ENCODE measurements at places on chromosomes 3 and 15.

GRCh38 chr3:169311381-169311780 is 352.1 kb downstream of the MECOM start:
- no peak for DNase-seq

DNA sequence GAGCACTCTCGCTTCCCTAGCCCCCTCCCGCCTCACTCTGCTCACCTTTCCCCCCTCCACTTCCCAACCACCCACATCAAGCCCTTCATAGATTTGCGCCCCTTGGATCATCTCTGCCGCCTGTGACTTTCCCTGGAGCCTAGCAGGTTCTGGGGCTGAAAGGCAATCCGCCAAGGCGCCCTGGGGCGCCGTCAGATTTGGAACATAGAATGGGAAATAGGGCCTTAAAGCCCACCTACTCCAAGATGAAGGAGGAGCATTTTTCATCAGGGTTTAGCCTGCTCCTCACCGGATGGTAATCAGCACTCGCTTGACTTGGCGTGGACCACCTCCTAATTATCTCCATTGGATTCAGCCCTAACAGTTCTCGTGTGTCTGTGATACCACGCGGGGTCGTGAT is 1.3 kb downstream of the CPNE4 start:
- DNase-seq = no peak

GRCh38 chr15:40533763-40534364 is 31.0 kb downstream of the CCDC32 start:
- no peak for DNase-seq

- peak; percentile 49 for DNase-seq
Measured at GRCh38 chr15:77870195-77871065, 207.1 kb downstream of the TBC1D2B start.

DNA sequence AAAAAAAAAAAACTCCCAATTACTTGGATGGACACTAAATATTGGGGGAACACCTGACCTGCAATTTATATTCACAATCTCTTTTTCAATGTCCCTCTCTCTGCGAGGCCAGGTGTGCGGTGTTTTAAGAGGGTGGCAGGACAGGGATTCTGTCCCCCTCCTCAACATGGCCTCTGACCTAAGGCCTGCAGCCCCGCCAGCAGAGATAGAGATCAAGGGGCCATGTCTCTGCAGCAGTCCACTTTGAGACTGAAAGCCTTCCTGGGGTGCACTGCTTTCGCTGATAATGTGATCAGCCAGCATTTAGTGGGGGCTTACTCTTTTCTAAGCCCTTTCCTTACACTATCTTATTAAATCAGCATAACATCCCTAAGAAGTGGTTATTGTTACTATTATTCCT is 419.9 kb downstream of the OCA2 start:
- no peak for DNase-seq

DNA sequence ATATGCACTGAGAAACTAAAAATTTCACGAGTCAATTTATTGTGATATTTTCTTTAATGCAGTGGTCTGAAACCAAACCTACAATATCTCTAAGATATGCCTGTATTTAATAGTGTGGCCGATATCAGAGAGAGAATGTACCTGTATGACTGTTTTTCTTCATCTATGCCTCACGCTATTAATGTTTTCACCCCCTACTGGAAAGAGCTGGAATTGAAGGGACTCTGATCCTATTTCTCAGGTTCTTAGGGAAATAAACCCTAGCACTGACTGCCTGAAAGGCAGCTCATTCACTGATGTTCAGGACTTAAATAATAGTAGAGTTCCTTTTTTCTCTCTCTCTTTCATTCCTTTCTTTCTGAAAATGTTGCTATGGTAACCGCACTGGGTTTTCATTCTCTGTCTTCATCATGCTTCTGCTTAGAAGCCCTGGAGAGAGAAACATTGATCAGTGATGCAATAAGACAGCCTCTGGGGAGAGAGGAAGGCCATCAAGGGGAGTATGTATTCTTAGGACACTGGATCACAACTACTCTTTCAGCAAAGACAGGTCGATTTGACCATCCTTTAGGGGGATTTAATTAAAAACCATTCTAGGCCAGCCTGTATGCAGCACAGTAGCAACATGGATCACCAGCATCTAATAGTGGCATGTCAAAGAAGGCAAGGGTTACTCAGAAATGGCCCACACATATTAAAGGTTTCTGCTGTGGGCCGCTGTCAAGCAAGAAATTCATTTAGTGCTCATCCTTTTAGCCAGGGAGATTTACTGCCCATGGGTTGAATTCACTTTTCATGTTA is 1135.7 kb downstream of the IGSF11 start:
- DNase-seq = no peak

DNA sequence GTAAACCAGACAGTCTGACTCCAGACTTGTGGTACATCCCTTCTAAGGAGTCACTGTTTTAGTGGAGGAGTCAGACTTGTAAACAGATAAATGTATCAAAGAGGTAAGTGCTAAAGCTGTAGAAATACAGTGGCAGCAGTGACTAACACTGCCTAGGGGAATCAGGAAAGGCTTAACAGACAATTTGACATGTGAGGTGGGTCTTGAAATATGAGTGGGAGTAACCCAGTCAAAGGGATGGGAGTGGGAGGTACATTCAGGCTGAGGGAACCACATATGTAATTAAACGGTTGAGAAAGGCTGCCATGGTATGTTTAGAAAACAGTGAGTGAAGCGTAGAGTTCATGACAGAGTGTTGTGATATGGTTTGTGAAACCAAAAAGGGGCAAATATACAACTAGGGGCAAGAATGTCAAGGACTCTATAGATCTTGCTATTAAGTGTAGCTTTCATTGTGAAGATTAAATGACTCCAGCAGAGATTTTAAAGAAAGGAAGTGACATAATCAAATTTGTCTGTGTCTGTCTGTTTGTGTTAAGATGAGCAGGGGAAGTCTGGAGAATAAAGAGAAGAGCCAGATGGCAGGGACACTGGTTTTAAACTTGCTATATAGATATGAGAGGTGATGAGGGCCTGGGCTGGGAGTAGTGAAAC is 11.2 kb upstream of the ALCAM start:
- no peak for DNase-seq

DNA sequence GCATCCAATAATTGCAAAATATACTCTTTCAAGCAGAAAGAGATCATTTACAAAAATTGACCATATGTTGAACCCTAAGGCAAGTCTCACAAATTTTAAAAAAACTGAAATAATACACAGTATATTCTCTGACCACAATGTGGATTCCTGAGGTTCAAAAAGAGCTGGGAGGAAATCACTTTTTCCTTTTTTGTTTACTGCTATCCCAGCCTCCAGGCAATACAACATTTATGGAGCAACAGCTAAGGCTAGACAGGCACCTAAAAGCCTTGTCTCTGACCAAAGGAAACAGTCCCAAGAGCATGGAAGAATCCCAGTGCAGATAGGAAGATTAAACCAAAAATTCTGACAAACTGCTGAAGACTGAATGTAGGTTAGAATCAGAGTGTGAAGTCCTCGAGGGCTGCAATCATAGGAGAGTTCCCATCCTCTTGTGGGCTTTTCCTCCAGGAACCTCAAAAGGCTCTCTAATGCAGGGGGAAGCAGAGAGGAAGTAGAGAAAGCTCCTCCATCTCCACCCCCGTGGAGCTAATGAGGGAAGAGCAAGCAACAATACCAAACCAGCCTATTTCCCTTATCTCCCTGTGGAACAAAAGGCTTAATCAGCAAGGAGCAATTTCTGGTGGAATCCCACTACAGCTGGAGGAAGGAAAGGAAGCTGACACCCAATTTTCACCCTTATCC is 57.0 kb downstream of the TMCC1 start:
- no peak for DNase-seq

GRCh38 chr3:196793246-196793645 is 53.6 kb downstream of the PAK2 start:
- no peak for DNase-seq

- DNase-seq = no peak
Measured at GRCh38 chr3:297585-297984, 101.0 kb downstream of the CHL1 start.

DNA sequence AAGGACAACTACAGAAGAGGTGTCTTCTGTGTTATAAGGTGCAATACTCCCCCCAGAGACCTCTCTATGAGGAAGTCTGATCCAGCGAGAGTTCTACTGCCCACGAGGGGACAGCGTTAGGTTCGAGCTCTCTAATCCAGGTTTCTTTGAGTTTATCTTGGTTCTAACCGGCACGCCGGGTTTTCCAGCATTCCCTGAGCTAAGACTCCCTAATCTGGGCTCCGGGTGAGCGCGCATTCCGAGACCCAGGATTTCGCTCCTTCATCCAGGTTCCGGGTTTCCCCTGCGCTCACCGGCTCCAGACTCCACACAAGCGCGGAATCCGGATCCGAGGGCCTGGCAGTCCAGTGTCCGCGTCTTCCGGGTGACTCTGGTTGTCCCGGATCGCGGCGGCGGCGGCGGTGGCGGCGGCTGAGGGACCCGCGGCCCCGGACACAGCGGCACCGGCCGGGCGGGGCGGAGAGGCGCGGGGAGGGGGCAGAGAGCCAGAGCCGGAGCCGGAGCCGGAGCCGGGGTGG is at the start of gene ZNF609:
TSS of gene ZNF609 (plus strand) at position 373 of the 518 bp plus-strand sequence. CDS start 38,842 bp downstream, outside the sequence.
- DNase-seq = peak; percentile 84

- no peak for DNase-seq
Measured at GRCh38 chr3:17494117-17494809, 248.2 kb downstream of the TBC1D5 start.

- DNase-seq = peak; percentile 26
Measured at GRCh38 chr3:11719406-11720303, 75.9 kb upstream of the VGLL4 start.

DNA sequence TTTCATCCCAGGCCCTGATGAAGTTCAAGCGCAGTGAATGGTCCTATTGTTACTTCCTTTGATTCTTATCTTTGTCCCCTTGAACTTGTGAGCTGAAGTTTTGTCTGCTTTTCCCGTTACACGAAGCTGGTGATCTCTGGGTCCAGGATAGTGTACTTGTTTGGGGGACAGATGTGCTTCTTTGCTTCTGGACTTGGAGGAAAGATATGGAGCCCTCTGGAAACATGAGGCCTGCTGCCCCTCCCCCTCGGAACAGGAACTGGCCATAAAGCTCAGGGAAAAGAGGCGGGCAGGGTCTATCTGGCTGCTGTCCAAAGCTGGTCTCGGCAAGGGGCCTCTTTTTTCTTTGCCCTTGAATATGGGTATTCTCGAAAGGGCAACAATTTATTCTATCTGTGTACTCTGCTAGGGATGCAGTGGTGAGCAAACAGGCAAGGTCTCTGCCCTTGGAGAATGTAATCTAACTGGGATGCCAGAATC is 47.6 kb downstream of the IDH2 start:
- no peak for DNase-seq

GRCh38 chr3:197686899-197687298 is 49.8 kb downstream of the RUBCN start:
- DNase-seq = no peak

- DNase-seq = no peak
Measured at GRCh38 chr15:70547846-70548487, 215.4 kb downstream of the UACA start.

GRCh38 chr3:156253150-156253549 is 132.8 kb downstream of the KCNAB1 start:
- no peak for DNase-seq

- DNase-seq = no peak
Measured at GRCh38 chr3:117168896-117169295, 459.3 kb downstream of the TUSC7 start.

GRCh38 chr3:111610612-111611054 is 15.5 kb upstream of the ZBED2 start:
- no peak for DNase-seq

DNA sequence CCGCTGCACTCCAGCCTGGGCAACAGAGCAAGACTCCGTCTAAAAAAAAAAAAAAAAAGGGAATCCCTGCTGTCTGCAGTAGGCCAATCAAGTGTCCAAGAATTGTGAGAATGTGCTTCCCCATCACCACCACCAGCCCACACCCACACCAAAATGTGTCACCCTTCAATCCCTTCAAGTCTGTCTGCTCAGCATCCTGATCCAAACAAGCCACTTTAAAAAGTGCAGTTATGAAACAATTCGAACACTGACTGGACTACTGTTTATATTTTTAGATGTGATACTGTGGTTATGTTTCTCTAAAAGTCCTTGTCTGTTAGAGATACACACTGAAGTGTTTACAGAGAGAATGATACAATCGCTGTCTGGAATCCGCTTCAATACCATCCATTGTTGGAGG is 78.1 kb upstream of the CGNL1 start:
- DNase-seq = no peak

- no peak for DNase-seq
Measured at GRCh38 chr3:4886448-4886847, 92.8 kb upstream of the BHLHE40 start.

GRCh38 chr15:84844964-84845363 is 27.8 kb downstream of the ALPK3 start:
- no peak for DNase-seq

DNA sequence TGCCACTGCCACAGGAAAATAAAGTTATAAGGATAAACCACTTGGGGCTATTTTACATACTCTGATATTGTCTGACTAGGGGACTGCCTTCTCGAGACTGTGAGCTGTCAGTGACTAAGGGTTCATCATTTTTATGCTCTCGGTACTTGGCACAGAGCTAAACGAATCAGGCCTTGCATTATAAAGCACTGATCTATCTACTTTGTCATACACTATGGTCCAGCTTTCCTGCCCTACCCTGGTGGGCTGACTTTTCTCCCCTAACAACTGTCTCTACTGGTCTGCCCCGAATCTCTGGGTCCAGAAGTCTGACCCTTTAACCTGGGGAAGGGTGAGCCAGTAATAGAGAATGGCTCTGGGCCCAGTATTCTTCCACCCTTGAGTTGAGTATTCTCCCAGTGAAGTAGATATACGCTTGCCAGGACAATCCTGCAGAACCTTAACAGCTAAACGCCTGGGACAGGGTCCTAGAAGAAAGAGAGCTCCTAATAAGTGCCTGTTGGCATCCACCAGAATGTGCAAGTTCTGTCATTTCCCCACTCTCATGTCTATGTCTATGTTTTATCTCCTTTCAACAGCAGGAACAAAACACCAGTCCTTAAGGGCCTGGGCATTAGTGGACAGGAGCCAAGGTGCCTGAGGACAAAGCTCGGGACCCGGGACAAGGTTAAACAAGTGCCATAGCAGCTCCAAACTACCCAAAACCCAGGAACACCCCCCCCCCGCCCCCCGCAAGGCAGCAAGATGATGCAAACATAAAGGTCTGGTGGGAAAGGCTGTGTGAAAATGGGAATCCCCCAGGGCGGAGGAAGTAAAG is 1.2 kb downstream of the LARP6 start:
- no peak for DNase-seq

GRCh38 chr3:148235566-148235965 is 462.1 kb upstream of the AGTR1 start:
- no peak for DNase-seq

GRCh38 chr15:88623061-88623460 is 1.9 kb downstream of the AEN start:
- DNase-seq = peak; percentile 50

DNA sequence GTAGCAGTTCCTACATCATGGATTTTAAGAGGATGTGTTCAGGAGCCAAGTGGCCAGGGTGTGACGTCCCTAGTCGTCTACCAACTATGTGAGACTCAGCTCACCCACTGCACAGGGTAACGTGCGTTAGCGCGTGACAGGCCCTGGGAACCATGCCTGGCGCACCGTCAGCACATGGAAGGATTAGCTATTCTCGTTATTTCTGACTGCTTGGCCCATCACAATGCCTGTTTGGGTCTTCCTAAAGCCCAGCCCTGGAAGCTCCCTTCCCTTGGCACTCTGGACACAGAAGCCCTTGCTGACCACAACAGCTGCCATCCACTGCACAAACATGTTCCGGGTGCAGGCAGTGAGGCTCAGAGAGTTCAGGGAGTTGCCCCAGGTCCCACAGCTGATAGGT is 91.0 kb upstream of the RPL32 start:
- no peak for DNase-seq
